ENCODE measurements at places on chromosomes 4 and X. TPM values are rescaled to one million over a fixed set of nuclear protein-coding genes. Genes with fewer than 3 reads are reported as not detected.

The NUP62CL gene
- 2.6 TPM for total RNA-seq

DNA sequence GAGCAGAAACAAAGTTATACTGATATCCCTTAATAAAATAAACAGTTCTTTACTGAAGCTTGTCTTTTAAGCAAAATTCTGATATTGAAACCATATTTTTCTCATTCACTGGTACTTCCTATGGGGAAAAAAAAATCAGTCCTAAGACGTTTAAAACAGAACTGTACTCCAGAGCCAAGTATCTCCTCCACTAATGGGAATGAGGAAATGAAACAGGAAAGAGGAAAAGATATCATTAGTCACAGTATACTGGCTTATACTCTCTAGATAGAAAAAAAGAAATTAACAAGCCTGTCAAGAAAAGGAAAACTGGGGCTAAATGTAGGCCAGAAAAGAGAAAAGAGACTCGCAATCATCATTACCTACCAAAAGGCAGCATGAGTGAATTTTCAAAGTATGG lies 252.7 kb downstream of the CENPC start:
- DNase-seq: no peak

DNA sequence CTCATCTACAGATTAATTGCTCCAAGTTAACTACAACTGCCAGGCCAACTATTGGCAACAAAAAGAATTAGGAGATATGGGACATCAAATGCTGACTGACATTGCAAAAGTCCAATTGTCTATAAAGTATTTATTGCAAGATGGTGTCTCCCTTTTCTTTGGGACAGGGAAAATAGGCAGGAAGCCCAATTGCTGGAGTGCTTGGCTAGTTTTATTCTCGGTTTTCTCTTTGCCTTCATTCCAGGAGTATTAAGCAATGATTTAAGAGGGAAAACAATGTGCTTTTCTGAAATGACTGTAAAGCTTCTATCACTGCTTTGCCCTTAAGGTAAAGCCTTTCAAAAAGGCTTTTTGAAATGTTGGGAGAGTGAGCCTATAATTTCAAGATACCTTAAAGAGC lies 62.8 kb upstream of the DIAPH2 start:
- no peak for DNase-seq

GRCh38 chr4:80852061-80852460 lies 178.4 kb upstream of the BMP3 start:
- no peak for DNase-seq

DNA sequence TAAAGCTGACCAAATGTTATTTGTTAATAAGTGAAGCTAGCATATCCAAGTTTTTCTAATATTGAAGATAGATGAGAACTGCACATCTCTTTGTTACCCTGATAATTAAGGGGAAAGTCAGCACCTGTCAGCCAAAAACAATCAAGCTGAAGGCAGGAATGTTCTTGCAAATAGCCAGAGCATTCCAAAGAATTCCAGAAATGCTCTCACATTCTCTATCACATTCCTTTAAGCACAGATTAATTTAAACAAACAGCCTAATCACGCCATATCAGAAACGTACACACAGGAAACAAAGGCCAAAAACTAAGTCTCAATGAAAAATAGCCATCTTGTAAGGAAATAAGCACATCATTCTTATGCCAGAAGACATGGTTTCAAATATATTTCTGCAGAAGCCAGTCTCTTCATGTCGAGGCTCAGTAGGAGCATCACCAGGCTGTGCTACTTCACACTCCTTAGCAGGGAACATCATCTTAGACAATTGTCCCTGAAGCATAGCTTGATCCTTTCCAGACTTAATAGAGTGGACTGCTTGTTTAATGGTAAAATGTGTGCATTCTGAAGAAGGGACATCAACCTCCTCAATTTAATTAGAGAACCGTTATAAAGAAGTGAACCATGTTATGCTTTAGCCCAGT lies 252.9 kb upstream of the TTC29 start:
- no peak for DNase-seq
